Cortex of kidney (tissue), 1 donor: ENCODE measurements at places on chromosomes 13 and 19.

DNA sequence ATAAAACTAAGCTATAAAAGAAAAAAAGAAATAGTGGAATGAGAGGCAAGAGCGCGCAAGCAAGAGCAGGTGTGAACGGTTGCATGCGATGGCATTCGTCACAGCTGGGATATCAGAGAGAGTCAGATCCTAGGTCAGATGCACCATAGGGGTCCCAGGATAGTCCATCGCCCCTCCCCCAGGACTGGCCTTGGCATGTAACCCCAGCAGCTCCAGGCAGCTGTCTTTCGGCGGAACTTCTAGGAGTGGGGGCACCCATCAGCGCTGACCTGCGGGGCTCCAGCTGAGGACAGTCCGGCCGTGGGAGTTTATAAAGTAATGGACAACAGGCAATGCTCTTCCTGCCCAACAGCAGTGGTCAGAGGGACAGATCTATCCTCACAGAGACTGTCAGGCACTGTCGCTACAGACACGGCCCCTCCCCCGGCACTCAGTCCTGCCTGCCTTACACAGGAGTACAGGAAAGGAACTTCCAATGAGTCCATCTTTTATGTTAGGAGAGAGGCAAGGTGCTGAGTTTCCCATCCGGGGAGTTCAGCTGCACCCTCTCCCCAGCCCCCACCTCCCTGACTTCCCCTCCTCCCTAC is 1.4 kb downstream of the SIAH3 start:
- no peak for DNase-seq

- no peak for DNase-seq
Measured at GRCh38 chr13:99294198-99294597, 13.0 kb downstream of the GPR183 start.

DNA sequence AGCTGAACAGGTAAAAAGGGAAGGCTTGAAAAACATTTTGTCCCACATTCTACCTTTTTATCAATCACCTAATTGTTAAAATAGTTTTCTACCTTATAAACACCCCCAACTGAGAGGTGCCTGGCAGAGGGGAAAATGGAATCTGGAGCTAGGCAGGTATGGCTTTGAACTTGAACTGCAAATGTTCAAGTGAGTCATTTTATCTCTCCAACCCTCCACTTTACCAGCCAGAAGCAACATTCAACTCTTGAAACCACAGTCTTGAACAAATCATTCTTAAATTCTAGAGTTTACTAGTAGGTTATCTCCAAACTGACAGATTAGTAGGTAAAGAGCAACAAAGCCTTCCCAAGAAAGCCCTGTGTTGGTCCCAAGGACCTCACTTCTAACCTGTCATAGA is 116.9 kb downstream of the ABCC4 start:
- DNase-seq: no peak

GRCh38 chr13:48626077-48626449 is 27.7 kb upstream of the CYSLTR2 start:
- no peak for DNase-seq

- DNase-seq: no peak
Measured at GRCh38 chr19:28667348-28667977, 545.5 kb downstream of the UQCRFS1 start.

GRCh38 chr19:518598-519231 is 11.4 kb downstream of the TPGS1 start:
- DNase-seq: no peak

- no peak for DNase-seq
Measured at GRCh38 chr19:51688671-51689571, 4.2 kb upstream of the SPACA6 start.

GRCh38 chr19:42480335-42481095 is 37.8 kb upstream of the CXCL17 start:
- no peak for DNase-seq

DNA sequence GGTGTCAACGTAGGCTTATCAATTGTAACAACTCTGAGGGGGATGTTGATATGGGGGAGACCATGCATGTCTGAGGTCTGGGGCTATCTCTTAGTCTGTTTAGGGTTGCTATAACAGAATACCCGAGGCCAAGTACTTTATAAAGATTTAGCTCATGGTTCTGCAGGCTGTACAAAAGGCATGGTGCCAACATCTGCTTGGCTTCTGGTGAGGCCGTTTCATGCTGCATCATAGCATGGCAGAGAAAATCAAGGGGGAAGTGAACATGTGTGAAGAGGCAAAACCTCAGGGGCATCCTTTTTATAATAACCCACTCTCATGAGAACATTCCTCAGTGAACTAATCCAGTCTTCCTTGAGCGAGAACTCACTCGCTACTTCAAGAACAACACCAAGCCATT is 353.8 kb downstream of the ENOX1 start:
- no peak for DNase-seq

- DNase-seq: no peak
Measured at GRCh38 chr13:61905054-61905453, 489.4 kb upstream of the PCDH20 start.

- DNase-seq: no peak
Measured at GRCh38 chr13:44417876-44418275, 44.3 kb downstream of the SERP2 start.

DNA sequence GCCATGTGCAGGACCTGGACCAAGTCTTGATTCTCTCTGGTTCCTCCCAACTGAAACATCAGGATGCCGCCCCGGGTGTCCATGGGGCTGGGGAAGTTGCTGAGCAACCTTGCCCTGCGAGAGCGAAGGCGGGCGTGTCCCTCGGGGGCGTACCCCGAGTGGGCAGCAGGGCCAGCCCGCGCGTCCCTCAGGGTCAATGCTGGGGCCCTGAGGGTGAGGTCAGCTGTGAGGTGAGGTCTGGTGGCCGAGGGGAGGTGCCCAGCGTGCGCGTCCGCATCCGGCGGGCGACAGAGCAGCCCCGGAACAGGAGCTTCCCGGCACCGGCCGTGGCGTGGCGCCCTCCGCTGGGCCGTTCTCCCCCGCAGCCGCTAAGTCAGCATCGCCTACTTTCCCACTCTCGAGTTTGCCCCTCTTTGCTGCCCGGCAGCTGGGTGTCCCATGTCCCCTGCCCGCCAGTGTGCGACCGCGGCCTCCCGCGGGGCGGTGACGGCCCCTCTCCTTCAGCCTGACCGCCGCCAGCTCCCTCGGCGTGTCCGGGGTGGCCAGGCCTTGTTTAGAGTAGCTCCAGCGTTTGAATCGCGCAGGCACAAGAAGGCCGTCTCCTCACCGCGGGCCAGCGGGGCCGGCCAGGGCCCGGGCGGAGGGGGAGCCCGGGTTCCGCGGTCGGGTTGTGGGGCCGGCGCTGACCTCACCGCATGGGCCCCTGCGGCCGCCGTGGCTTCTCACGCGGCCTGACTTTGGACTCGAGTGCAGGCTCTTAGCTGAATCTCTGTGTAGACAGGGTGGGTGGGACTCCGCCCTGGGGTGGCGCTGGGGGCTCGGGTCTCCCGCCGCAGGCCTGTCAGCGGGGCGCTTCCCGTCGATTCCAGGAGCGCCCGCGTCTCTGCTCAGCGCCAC is 33.0 kb downstream of the GJA3 start:
- no peak for DNase-seq

DNA sequence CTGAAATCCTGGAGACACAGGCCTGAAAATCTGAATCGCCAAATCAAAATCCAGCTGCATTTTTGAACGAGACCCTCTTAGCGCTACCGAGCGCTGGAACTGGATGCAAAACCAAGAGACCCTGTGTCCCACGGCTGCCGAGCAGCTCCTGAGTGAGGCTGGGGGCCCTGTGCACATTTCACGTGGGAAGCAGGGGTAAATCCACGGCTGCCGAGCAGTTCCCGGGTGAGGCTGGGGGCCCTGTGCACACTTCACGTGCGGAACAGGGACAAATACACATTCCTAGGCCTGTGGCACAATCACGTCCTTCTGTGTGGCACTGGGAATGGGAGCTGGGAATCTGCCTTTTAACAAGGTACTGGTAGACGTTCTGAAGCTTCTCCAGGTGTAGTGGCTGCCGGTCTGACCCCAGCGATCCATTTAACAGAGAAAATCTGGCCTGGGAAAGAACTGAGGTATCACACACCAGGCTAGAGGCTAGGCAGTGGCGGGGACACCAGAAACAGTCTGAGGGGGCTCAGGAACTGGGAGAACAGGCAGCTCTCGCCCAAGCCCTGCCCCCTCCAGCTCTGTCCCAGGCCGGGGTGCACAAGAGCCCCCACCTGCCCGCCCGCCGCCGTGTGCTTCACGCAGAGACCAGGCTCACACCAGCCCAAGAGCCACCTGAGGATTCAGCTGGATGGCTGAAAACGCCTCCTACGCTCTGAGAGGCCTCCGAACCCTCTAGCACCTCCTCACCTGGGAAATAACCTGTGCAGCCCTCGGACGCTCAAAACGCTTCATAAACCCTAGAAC is 11.0 kb upstream of the C2CD4C start:
- no peak for DNase-seq
